ENCODE measurements at places on chromosomes 7 and 10.

DNA sequence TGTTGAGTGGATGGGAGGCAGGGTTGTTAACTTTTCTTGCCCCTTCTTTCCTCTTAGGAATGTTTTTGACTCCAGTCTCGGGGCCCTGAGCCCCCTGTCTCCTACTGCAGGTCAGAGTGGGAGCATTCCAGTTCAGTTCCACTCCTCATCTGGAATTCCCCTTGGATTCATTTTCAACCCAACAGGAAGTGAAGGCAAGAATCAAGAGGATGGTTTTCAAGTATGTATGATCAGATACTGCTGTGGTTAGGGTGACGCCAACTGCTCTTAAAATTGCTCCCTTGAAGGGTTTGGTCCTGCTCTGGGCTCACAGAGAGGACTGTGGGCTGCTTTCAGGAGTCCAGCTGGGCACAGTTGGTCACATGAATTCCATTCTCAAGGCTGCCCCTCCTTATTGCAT, 22.0 kb downstream of the VWA2 start:
- no peak for DNase-seq

DNA sequence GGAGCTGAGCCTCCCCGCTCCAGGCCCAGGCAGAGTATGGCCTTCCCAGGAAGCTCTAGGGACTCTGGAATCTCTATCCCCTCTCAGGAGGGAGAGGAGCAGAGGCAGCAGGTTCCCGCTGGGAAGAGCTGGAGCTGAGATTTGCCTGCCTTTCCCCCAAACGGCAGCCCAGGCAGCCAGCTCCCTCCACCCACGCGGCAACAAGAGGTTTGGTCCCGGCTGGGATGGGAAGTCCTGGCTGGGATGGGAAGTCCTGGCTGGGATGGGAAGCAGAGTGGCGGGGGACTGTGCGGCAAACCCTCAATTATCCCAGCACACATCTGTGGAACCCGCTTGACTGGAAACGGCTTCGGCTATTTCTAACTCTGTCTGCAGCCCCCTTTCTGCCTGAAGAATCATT, 223.0 kb downstream of the ELFN1 start:
- no peak for DNase-seq

DNA sequence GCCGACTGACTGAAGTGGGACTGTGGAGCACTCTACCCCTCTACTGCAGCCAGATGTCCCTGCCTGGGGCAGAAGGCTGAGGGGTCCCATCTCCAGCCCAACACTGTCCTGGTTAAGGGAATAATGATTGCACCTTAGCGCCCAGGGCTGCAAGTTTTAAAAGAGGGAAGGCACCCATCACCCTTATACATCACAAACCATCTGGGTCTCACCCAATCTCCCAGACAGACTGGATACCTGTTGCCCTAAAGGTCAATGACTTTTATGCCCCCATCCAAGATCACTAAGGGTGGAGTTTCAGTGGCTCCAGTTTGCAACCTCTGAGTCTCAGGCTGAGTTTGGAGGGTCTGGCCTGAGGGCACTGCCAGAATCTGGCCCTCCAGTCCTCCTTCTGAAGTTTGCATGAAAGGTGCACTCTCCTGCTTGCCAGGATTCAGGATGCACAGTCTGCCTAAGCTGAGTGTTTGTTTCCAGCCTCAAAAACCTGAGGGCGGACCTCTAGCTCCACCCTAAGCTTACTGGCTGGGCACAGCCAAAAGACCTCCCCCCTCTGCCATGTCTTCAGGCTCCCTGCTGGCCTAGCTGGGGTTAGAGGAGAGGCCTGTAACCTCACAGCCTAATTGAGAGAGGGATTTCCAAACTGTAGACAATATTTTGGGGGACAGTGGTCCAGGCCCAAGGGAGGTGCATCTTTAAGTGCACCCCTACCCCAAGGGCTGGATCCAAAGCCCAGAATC, 2.5 kb upstream of the EMX2 start:
- DNase-seq, result no peak

GRCh38 chr10:73584737-73585136, 6.4 kb downstream of the USP54 start:
- DNase-seq, result no peak

GRCh38 chr10:33860552-33860951, 526.1 kb upstream of the NRP1 start:
- no peak for DNase-seq

DNA sequence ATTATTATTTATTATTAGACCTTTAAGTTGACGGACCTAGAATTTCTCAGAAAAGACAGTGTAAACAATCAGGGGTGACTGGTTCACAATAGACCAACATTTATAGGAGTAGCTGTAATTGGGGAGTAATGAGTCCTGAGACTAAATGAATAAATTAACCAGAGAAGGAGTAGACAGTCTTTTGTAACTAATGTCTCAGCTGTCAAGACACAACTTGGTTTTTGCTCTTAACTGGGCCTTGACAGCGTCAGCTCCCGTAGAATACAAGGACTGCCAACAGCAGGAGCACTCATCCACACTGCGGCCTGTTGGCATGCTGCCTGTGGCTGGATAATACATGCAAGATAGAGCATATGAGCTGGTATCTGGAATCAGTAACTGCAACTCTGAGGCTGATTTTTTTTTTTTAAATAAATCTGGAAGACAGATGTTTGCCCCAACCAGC, 123.9 kb downstream of the CACNA2D1 start:
- DNase-seq, result no peak

- DNase-seq, result no peak
These were observed 9.6 kb downstream of the TRIM56 start for GRCh38 chr7:101094791-101095375.

All from CD8-positive, alpha-beta T cell (primary cell).